ENCODE measurements at places on chromosomes 6 and 20. TPM values are rescaled to one million over a fixed set of nuclear protein-coding genes. Genes with fewer than 3 reads are reported as not detected.

Gene TINAG
- total RNA-seq = not detected

- DNase-seq = no peak
Measured at GRCh38 chr6:3212261-3212660, 15.2 kb downstream of the TUBB2B start.

DNA sequence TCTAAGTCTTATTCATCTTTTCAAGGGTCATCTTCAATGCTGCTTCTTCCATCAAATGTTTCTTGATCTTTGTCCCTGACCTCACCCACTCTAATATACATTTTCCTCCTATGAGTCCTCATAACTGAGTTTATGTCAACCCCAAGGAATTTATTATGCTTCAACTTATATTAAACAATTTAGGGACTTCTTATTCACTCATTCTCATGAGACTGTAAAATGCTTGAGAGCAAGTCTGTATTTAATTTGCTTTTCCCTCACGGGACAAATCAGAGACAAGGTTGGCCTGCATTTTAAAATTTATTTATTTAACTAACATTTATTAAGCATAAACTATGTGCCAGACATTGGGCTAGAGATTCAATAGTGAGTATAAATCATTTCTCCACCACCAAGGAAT, 312.0 kb upstream of the NT5E start:
- no peak for DNase-seq

DNA sequence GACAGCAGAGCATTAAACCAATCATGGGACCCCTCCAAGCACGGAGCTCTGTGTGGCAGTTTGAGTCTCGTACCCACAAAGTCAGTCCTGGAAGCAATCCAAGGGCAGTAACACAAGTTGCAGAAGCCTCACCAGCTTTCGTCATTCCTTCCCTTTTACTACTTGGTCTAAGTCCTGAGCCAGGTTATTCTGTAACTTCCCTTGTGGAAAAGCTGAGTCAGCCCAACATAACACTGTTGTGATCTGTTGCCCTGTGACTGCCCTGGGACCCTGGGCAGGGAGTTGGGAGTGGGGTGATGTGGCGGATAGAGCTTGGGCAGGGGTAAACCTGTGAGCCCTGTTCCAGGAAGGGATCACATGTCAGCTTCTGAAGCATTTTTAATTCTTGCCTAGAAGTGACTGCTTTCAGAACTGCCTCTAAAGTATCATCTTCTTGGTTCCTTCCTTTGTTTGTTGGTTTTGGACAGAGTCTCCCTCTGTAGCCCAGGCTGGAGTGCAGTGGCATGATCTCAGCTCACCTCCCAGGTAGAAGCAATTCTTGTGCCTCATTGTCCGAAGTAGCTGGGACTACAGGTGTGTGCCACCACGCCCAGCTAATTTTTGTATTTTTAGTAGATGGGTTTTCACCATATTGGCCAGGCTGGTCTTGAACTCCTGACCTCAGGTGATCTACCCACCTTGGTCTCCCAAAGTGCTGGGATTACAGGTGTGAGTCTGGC, 183.7 kb upstream of the JAG1 start:
- DNase-seq = no peak

- DNase-seq = no peak
Measured at GRCh38 chr6:10521104-10521808, at the start of gene GCNT2. GCNT2 (plus strand) TSS chr6:10521351; CDS start chr6:10528912, 7,561 bp downstream.

- DNase-seq = no peak
Measured at GRCh38 chr6:17305219-17306001, 24.2 kb downstream of the RBM24 start.

Gene CBLN4
- not detected for total RNA-seq

- no peak for DNase-seq
Measured at GRCh38 chr20:50020288-50020687, 37.5 kb downstream of the SNAI1 start.

Gene PDSS2
- 6.6 TPM for total RNA-seq

Gene ZNF334
- total RNA-seq = 2.5 TPM

Gene HLA-DQB2
- total RNA-seq = 1.7 TPM

All from esophagus muscularis mucosa (tissue), 4 donors.